Stomach (tissue), 19 donors: ENCODE measurements at places on chromosomes 7 and 10. TPM values are rescaled to one million over a fixed set of nuclear protein-coding genes. Genes with fewer than 3 reads are reported as not detected.

FAM237B gene
- polyA plus RNA-seq, result not detected

GPER1 gene
- polyA plus RNA-seq, result 26.0 TPM

MSMB gene
- not detected for polyA plus RNA-seq

KNDC1 gene
- 1.00 TPM for polyA plus RNA-seq

TMEM72 gene
- polyA plus RNA-seq, result not detected

NPY4R gene
- polyA plus RNA-seq, result not detected

GSDME gene
- 2.6 TPM for polyA plus RNA-seq

OR2A5 gene
- polyA plus RNA-seq, result not detected

HOXA6 gene
- polyA plus RNA-seq, result not detected

APBB1IP gene
- 3.1 TPM for polyA plus RNA-seq

TMEM225B gene
- polyA plus RNA-seq, result 0.75 TPM

DNA sequence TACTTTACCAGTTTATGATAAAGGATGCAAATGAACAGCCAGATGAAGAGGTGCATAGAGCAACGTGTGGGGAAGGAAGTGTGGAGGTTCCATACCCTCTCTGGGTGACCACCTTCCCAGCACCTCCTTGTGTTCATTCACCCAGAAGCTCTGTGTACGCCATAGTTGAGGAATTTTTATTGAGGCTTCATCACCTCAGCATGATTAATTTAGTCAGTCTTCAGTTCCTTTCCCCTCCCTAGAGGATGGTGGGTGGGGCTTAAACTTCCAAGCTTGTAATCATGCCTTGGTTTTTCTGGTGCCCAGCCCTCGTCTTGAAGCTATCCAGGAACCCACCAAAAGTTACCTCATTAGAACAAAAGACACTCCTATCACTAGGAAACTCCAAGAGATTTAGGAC lies 162.7 kb downstream of the PLCE1 start:
- no peak for DNase-seq

DNA sequence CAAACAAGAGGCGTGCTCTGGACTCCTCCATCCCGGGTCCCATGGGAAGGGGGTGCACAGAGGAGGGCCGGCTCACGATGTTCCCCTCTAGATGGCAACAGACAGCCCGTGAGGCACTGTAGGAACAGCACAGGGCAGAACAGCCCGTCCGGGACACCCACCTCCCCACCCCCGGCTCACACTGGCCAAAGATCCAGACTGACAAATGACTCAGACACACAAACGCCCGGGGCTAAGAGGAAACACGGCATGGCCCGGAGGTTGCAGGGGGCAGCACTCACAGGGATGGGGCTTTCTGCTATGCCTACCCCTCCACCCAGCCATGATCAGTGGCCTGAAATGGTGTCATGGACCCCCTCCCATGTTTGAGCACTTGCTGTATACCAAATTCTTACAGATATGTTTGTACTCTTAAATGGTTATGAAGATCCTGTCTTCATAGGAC lies 4.9 kb upstream of the ELN start:
- DNase-seq, result no peak

DNA sequence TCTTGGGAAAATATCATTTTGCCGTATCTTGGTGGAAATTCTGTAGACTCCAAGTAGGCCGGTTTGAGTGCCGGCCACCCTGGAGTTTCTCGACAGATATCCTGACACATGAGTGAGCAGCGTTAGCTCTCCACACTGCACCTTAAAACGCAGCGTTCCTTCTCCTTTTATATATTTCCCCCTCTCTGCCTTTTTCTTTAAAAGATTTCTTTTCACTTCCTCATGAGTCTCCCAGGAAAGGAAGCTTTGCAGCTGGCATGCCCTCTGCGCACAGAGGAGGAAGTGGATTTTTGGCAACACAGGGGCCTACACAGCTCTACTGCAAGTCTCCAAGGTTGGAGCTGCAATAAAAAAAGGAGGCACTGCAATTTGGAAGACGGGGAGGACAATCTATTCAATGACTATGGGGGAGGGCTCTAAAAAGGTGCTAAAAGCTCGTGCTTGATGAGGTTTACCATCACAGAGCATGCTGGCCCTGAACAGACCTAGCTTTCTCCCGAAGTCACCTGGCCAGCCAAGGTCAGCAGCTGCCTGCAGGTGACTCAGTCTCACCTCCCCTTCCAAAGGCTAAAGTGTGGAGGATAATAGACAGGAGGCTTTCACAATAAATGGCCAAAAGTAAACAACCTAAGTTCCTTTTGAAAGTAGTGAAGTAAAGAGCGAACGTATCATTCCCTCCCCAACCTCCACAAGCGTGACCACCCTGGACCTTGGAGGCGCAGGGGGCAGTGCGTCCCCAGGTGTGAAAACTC lies 252.8 kb downstream of the ZMYND11 start:
- peak; percentile 35 for DNase-seq

DNA sequence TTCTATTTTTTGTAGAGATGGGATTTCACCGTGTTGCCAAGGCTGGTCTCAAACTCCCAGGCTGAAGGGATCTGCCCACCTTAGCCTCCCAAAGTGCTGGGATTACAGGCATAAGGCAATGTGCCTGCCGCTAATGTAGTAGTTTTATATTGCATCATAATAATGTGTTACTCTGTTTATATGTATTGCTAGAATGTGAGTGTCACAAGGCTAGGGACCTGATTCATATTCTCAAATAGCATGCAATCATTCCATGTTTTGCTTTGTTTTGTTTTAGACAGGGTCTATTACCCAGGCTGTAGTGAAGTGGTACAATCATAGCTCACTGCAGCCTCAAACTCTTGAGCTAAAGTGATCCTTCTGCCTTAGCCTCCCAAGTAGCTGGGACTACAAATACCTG lies 13.5 kb downstream of the CCL26 start:
- DNase-seq, result no peak

DNA sequence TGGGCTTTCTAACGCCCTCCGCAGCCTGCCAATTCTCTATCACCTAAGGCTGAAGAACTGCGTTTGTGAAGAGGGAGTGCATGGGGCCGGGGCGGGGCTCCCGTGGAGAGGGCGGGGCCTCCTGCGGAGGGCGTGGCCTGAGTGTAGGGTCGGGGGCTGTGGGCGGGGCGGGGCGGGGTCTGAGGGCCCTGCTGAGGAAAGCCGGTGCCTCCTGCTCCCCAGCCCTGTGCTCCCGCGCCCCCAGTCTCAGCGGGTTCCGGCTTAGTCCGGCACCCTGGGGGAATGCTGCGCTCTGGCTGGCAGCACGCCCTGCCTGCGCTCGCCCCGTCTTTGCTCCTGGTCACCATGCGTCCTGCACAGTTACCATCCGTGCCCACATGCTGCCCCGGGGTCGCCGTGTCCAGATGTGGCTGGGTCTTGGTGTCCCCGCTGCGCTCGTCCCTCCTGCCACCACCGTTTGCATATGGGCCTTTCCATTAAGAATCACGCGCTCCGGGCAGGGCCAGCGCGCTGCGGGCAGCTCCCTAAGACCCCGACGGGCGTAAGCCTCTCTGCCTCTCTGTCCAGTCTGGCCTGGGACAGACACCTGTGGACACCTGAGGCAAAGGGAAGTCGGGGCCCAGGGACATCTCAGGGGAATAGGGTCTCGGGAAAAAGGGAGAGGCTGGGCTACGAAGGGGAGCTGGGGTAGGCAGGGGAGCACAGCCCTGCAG lies 144.0 kb upstream of the RET start:
- DNase-seq, result peak; percentile 60

- no peak for DNase-seq
Measured at GRCh38 chr10:80945264-80945880, 407.7 kb downstream of the SH2D4B start.

DNA sequence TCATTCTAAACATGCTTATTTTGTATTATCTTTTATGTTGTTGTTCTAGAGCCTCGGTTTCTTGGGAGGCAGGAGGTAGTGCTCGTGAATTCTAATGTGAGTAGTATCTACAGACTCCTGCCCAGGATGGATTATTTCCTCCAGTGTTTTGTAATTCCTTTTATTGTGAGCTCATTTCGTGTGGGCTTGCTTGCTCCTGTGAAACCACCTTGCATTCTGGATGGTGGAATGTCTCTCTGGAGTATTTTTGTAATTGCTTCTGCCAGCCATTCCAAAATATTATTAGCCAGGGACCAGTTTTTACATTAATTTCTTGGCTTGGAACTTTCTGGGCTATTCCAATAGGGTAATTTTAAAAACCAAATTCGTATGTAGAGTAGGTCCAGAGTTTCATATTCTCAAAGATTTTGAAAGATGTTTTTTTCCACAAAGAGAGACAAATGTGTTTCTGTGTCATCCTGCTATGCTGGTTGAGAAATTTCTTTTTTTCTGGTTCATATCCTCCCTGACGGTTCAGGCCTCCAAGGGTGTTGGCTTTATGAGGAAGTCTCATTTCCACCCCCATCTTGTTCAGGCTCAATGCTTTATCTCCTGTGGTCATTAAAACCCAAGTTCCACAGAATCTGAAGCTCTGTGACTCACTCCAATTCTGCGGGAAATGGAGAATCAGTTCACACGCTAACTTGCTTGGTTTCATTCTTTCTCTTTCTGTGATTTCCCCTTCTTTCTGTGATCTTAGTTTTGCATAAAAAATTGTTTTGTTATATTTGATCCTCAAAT lies 41.7 kb upstream of the CALD1 start:
- no peak for DNase-seq

DNA sequence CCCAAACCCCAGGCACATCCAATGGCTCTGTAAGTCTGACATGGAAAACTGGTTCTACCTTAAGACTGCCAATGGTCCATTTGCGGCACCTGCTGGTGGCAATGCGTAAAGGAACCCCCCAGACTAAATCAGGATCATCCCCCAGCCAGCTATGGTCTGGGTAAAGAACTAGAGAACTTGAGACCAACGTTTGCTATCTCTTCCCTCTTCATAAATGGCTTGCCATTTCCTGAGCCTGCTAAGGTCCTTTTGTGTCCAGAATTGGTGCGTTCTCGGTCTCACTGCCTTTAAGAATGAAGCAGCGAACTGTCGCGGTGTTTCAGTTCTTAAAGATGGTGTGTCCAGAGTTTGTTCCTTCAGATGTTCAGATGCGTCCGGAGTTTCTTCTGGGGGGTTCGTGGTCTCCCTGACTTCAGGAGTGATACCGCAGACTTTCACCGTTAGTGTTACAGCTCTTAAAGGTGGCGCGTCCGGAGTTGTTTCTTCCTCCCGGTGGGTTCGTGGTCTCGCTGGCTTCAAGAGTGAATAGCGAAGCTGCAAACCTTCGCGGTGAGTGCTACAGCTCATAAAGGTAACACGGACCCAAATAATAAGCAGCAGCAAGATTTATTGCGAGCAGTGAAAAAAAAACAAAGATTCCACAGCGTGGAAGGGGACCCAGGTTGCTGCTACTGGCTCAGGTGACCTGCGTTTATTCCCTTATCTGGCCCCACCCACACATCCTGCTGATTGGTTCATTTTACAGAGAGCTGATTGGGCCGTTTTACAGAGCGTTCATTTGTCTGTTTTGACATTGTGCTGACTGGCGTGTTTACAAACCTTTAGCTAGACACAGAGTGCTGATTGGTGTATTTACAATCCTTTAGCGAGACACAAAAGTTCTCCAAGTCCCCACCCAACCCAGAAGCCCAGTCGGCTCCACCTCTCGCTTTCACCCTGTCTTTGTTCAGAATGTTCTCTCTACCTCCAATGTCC lies 95.4 kb downstream of the ELMO1 start:
- peak; percentile 38 for DNase-seq

DNA sequence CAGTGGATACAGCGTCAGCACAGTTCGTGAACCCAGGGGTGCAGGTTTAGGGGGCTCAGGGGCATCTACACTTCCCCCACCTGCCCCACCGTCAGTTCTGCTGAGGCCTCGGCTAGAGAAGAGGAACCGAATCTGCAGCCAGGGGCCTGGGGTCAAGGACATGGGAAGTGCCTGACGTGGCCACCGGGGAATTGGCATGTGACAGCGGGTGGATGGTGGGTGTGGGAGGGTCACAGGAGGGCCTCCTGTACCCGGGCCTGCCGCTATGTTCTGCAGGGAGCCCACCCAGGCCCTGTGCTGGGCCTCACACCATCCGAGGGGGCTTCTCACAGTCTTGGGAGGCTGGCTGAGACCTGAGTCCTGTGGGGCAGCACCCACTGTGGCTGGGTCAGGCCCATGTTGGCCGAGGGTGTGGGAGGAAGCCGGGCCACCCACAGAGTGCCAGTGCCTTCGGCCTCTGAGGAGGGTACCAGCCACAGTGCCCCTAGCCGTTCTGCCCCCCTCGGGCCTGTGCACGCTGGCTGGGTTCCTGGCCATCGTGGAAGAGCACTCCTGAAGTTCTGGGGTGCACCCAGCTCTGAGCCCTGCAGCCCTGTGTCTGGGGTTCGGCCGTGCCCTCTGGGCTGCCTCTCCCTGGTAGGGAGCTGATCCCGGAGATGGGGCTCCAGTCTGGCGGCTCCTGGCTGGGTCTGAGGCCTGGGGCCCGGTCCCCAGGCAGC lies 5.9 kb downstream of the TTYH3 start:
- DNase-seq, result no peak

- peak; percentile 22 for DNase-seq
Measured at GRCh38 chr7:155988416-155988815, 176.2 kb upstream of the SHH start.

DNA sequence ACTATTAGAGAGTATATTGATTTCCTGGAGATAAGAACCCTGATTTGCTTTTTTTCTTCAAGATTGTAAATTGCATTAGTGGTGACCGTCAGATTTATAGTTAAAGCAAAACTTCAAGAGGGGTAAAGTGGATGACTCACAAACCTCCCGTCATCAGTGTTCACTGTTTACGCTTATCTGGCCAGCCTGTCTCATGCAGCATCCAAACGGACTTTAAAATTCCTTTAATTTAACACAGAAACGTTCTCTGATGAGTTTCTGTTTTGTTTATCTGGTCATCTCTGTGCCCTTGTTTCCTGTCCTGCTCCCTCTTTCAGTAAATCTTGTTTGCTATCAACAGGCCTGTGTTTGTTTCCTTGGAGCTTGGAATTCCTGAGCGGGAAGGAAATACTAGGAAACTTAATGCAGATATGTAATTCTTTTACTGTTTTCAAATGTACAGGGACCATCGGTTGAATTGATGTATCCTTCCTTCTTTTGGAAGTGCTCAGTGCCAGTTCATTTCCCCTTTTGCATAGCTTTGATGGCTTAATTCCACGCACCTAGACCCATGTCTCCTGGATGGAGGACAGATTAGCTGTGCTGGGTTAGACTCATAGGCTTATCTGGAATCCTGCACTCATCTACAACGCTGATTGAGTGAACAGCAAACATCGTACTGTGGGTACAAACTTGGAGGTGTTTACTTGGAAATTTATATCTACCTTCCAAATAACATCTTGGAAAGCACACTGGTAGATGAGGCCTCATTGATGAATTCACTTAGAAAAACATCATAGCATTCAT lies 21.3 kb downstream of the PTPRE start:
- DNase-seq, result no peak

GRCh38 chr7:36115448-36116321 lies 37.4 kb upstream of the EEPD1 start:
- DNase-seq, result peak; percentile 73

- no peak for DNase-seq
Measured at GRCh38 chr7:25863005-25863728, 288.8 kb upstream of the NFE2L3 start.

- no peak for DNase-seq
Measured at GRCh38 chr7:37391791-37392672, 56.6 kb downstream of the ELMO1 start.

GRCh38 chr10:26365681-26366358 lies 72.3 kb upstream of the APBB1IP start:
- DNase-seq, result no peak

GRCh38 chr10:75654171-75654771 lies 222.8 kb downstream of the LRMDA start:
- no peak for DNase-seq

GRCh38 chr10:68092512-68092911 lies 16.8 kb upstream of the MYPN start:
- DNase-seq, result no peak
